ENCODE measurements at places on chromosomes 1 and 21.

DNA sequence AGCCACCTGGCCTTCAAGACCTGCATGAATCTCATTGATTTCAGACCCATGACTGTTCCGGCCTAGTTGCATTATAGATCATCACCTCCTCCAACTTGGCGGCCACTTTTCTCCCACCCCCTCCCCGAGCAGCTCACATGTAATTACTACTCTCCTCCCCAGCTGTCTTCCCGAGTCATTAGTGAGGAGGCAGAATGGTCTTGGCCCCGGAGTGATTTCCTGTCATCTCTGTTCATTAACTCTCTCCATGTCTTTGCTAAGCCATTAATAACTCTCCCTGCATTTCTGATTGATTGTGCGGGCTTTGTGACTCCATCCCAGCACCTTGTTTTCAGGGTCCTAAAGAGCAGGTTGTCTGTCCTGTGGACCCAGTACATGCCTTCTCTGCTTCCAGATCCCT lies 75.6 kb upstream of the CNTN2 start:
- no peak for DNase-seq

DNA sequence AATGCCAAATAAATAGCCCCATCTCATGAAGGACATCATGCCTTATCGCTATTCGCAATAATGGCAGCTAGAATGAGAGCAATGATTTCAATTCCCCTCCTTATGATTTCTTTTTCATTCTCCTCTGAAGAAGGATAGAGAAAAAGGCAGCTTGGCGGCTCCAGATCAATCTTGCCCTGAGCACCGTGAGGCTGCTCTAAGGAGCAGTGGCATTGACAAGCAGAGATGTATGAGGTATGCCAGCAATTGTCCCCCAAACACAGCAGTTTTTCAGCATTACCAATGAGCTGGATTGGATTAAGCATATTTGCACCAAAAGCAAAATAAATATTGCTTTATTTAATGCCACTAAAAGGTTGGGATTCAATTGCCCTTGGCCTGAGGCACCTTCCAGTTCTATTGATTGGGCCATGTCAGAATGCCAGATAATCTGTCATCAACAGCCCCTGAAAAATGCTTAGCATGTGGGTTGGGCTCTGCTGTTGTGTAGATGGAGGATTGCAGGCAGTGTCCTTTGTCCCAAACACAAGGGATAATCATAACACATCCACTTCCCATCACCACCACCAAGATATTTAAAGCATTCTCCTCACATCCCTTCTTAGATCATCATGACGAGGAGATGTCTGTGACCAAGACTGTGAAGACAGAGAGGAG lies 135.7 kb downstream of the BEND5 start:
- DNase-seq: no peak

GRCh38 chr1:170337413-170337994 lies 191.7 kb downstream of the NTMT2 start:
- DNase-seq: no peak

- no peak for DNase-seq
These were observed 104.6 kb downstream of the ZBTB18 start for GRCh38 chr1:244155661-244156060.

DNA sequence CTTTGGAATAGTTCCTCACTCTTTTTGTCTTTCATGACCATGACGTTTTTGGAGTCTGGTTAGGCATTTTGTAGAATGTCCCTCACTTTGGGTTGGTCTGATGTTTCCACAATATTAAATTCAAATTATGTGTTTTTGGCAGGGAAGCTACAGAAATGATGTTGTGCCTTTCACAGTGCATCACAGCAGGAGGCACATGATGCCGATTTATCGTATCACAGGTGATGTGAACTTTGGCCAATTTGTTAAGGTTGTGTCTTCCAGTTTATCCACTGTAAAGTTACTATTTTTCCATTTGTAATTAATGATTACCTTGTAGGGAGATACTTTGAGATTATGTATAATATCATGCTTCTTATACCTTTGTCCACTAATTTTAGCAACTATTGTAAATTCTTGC lies 114.3 kb downstream of the FGGY start:
- DNase-seq: no peak

DNA sequence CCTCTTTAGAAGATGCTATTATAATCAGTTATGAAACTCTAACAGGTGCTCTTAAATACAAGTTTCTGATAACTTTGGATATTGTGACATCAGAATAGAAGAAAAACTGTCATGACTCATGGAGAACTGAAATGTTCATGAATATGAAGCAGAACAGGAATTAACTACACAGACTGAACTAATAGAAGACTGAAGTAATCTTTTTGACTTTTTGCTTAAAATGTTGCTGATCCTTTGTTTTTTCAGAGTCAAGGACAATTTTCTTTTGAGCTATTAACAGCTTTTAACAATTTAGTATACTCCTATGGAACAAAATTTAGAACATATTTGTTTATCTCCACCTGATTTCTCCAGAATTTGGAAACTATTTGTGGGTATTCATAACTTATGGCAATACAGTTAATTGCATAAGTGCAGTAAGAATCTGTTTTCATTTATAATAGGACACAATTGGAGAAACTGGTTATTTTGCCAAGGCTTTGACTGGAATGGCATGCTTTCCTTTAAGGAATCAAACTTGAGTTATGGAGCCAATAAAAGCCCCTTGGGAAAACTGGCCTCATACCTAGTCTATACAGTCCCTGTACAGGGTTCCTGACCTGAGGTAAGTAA lies 18.7 kb upstream of the PLA2G5 start:
- peak; percentile 4 for DNase-seq

Measured in stimulated activated effector memory CD8-positive, alpha-beta T cell treated with anti-CD3 and anti-CD28 coated beads, Interleukin-12 subunit alpha, Interleukin-12 subunit beta, amount 100 ng/mL, for 72 hours (primary cell).